ENCODE measurements at places on chromosomes 5 and 9.

GRCh38 chr5:177018341-177018740 lies 4.2 kb upstream of the ZNF346 start:
- no peak for DNase-seq

GRCh38 chr9:79809931-79810330 lies 238.2 kb downstream of the TLE4 start:
- no peak for DNase-seq

DNA sequence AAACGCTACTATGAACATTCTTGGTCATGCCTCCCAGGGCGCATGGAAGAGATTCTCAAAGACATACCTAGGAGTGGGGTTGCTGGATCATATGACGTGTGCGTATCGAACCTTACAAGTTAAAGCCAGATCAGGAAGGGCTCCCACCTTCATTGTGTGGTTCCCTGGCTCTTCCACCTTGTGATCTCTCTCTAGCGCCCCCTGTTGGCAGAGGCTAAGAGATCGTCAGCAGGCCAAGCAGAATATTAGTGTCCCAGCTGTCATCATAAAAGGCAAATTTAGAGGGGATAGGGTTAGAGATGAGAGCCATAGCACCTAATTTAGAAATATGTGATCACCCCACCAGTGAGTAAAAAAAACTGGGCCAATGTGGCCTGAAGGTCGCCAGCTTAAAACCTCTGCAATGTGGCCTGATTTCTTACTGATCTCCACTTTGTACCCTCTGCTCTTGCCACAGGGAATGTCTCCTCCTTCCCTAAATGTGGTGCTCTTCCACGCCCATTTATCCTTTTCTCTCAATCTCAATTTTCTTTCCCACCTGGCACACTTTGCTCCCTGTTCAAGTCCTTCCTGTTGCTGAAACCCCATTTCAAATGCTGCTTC lies 91.7 kb upstream of the SHB start:
- DNase-seq: no peak

DNA sequence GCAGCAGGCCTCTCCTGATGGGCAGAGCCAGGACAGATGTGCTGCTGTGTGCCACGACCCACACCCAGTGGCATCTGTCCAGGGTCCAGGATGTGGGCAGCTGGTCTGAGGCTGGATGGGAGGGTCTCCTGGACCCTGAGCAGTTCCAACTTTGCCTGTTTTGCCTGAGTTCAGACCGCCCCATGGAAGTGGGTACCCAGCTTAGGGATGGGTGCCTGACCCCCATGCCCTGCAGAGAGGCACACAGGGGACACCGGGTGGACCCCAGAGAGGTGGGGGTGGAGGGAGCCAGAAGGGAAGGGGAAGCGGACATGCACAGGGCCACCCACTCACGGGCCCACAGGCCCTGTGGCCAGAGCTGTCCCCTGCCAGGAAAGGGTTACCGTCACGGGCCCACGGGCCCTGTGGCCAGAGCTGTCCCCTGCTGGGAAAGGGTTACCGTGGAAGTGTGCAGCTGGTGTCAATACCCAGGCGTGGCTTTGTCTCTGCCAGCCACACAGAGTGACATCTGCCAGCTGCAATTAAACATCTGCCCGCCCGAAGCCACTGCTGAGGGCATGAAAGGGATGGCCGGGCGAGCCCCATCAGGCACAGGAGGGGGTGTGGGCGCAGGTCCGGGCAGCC lies 50.0 kb downstream of the NACC2 start:
- DNase-seq: no peak

DNA sequence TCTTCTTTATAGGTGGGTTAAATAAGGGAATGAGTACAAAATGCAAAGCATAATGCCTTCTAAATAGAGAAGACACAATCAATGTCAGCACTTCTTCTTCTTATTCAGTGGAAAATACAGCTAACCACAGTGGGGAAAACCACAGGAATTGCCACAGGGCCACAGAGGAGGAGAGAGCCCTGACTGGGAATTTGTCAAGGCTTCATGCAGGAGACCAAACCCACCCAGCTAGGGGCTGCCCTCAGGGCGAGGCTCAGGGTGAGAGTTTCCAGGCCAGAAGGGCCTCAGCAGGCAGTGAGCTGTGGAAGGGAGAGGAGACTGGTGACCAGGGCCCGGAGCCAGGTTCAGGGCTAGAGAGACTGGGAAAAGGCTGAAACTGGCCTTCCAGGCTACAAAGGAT lies 279.1 kb downstream of the MSX2 start:
- no peak for DNase-seq

DNA sequence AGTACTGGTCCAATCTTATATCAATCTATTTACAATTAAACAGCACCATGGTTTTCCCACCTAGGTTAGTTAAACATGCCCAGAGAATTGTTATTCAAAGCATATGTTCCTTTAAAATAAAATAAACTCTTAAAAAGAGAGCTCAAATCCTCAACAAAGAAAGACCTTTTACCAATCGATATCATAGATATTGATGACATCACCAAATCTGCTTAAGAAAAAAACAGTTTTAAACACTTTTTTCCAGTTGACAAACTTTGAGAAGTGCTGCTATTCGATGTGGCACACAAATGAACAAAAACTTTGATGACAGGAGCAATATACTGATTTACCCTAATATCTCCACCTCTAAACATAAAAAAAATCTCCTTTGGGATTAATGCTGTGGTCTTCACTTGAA lies 15.7 kb downstream of the EFCAB9 start:
- no peak for DNase-seq

GRCh38 chr5:163841-164240 lies 27.5 kb upstream of the LRRC14B start:
- no peak for DNase-seq

GRCh38 chr5:16595881-16596580 lies 20.8 kb downstream of the RETREG1 start:
- DNase-seq: no peak

DNA sequence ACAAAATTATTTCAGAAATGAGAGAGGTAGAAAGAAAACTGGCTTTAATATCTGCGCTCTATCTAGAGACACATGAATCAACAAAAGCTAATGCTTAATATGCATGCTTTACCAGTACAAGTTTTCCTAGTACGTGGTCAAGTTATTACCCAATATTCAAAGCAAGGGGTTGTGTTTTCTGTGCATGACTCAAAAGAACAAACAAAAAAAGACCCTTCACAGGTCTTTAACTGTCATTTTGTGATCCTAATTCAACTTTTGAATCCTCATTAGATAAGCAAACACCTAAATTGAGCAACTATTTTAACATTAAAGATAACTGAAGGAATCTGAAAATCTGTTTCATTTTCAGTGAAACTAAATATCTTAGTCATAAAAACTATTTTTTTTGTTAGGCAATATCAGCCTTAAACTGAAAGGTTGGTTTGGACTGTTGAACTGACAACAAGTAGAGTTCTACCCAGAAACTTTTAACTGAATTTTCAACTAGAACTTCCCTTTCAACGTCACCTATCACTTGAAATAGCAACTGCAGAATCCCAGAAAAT lies 12.5 kb downstream of the ST8SIA4 start:
- no peak for DNase-seq

DNA sequence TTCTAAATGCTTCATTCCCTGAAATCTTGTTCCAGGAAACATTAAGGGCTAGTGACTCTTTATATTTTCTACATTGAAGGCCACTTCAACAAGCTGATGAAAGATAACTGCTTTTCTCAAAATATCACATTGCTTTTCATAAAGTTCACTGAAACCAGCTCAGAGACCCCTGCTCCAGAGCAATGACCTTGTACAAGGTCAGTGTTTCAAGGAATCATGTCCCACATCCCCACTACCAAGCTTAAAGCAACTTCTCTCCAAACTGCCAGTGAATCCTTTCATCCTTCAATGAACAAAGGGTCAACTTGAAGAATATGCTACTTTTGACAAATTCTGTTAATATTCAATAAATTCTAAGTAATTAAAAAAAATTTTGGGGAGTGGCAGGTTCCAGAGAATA lies 12.0 kb upstream of the SPATA24 start:
- no peak for DNase-seq

DNA sequence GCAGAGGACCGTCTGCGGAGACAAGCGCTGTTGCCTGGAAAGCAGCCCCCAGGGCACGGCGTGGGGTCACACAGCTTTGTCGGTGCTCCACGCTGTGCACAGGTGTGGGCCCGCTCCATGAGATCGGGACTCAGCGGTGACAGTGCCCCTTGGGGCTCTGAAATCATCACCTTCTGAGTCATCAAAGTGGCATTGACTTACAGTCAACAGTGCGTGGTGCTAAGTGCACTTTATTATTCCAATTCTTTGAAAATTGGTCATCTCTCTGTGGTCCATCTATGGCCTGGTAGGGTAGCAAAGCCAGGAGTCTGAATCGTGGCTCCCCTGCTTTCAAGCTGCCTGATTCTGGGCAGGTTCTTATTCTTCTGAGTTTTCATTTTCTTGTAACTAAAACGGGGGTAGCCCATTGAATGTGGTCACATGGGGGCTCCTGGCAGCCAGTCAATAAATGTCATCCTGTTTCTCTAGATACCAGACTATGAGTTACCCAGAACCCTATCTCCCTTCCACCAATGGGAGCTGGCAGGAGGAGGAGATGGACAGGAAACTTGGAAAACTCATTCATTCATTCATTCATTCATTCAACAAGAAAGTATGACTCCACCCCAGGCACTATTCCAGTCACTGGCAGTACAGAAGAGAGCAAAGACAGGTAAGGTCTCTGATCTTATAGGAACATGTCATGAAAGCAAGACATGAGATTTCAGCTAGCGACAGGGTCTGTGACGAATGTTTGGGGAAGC lies 20.3 kb upstream of the UNC5A start:
- DNase-seq: no peak

DNA sequence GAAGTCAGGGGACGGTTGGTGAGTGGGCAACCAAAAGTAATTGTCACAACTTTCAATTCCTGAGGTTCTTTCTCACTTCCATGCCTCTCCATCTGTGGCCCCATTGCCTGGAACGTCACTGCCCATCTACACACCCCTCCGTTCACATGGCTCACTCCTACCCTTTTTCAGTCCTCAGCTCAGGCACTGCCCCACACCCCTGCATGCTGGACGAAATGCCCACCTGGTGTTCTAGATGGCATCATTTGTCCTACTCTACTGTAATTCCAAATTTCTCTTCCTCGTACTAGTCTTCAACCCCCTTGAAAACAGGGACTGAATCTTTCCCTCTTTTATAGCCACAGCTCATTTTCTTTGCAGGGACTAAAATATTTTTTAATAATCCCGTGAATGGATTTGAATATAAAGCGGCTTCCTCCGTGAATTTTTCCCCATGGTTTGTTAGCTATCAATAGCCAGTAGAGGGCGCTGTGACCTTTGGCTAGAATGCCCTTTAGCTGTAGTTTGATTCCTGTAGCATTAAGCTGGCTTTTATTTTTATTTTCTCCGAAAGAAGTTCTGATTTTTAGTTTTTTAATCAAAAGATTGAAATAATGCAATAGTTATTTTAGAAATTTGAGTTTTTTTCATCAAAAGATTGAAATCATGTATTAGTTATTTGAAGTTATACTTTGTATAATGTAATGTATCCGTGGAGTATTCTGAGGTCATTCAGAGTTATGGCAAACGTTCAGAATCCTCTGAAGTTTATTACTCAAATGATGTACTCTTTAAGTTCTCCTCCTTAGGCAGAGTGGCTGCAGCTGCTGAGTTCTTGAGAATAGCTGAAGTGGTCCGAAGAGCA lies 232.1 kb downstream of the SH3GL2 start:
- peak; percentile 68 for DNase-seq

GRCh38 chr9:104960662-104961061 lies 32.7 kb upstream of the ABCA1 start:
- DNase-seq: no peak

Measured in right renal pelvis (tissue), 4 donors.